CD4-positive, alpha-beta T cell treated with Interleukin-6 for 4 hours (primary cell): ENCODE measurements at places on chromosomes 2 and 18.

- no peak for DNase-seq
These were observed 31.8 kb downstream of the CREB1 start for GRCh38 chr2:207561386-207562080.

DNA sequence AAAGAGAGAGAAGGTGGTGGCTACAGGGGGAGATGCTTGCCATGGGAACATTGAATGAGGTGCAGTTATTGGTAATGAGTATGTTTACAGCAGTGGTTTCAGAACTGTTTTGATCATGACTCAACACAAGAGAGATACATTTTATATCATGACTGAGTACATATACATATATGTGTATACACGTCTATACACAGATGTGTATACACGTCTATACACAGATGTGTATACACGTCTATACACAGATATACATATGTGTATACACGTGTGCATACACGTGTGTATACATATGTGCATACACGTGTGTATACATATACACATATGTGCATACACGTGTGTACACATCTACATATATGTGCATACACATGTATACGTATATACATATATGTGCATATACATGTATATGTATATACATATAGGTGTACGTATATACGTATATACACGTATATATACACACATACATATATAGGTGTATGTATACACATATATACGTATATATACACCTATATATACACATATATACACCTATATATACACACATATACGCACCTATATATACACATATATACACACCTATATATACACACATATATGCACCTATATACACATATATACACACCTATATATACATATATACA, 518.5 kb downstream of the TSN start:
- DNase-seq = no peak

GRCh38 chr2:190720276-190720675, 71.4 kb downstream of the NAB1 start:
- no peak for DNase-seq

DNA sequence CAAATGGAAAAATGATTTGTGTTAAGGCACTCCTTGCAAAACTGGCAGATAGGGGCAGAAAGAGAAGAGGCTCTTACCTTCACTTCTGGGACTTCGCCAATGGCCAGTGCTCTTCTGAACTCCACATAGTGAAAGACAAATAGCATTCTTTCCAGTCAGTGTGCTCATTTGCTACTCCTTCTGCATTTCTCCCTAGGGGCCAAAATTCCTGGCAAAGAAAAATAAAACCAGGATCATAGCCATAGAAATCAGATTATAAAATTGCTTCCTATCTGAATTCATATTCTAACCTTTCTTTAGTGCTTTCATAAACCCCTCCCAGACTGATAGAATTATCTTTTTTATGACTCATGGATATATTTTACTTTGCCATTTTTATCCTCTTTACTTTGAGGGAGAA, 56.9 kb upstream of the PELI1 start:
- no peak for DNase-seq
